Camera-type eye (tissue), 1 donor: ENCODE measurements at places on chromosomes 12 and 14. TPM values are rescaled to one million over a fixed set of nuclear protein-coding genes. Genes with fewer than 3 reads are reported as not detected.

KLRK1 gene
- total RNA-seq: 1.2 TPM

HOXC4 gene
- not detected for total RNA-seq

AQP5 gene
- total RNA-seq: 82.5 TPM

CAPZA3 gene
- not detected for total RNA-seq

LALBA gene
- total RNA-seq: not detected

DEGS2 gene
- total RNA-seq: 2.1 TPM

SLC35F4 gene
- total RNA-seq: 1.6 TPM

TC2N gene
- 12.0 TPM for total RNA-seq

NEUROD4 gene
- total RNA-seq: 367 TPM

TAS2R8 gene
- not detected for total RNA-seq

TNFAIP2 gene
- total RNA-seq: 42.7 TPM

MYO1H gene
- 0.82 TPM for total RNA-seq

DENR gene
- 49.5 TPM for total RNA-seq

LRRC43 gene
- total RNA-seq: 1.6 TPM

CAPS2 gene
- 31.2 TPM for total RNA-seq

PKP2 gene
- 24.0 TPM for total RNA-seq

RAPGEF3 gene
- 13.6 TPM for total RNA-seq

NPC2 gene
- 166 TPM for total RNA-seq

ATF7 gene
- total RNA-seq: 26.3 TPM

NPAS3 gene
- 12.0 TPM for total RNA-seq

MYRFL gene
- 1.0 TPM for total RNA-seq

CBX5 gene
- total RNA-seq: 128 TPM

CCDC175 gene
- total RNA-seq: 8.6 TPM

SDR9C7 gene
- total RNA-seq: 0.38 TPM
